ENCODE measurements at places on chromosomes 12 and 14.

DNA sequence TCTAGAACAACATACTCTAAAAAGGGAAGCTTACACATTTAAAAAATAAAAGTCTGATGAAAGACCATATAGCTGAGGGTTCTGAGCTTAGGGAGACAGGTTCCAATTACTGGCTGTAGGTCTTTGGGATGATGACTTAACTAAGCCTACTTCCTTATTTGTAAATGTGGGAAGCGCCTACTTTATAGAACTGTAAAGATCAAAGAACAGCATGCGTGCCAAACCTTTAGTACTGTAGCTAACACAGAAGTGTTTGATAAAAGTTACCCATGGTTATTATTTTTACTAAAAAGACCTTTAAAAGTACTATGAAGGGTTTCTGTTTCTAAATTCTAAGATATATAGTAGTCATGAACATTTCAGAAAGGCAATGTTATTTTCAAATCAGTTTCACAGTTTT is 35.7 kb downstream of the STK38L start:
- DNase-seq, result no peak

DNA sequence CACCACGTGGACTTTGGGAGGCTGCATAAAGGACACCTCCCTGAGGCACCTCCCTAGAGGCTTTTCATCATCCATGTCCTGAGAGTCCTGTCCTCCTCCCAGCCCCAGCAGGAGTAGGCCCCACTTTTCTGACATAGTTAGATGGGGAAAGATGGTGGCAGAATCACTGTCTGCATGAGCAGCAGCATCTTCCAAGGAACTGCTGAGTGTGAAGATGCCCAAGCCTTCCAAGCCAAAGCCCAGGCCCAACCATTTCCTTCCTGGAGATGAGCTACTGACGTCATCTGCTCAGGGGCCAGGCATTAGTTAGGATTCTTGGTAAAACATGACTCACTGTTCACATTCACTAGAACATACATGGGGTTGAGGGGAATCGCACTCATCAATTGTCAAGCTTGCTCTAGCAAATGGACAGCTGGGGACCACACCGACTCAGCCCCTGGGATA is 37.3 kb downstream of the VDR start:
- peak; percentile 65 for DNase-seq

DNA sequence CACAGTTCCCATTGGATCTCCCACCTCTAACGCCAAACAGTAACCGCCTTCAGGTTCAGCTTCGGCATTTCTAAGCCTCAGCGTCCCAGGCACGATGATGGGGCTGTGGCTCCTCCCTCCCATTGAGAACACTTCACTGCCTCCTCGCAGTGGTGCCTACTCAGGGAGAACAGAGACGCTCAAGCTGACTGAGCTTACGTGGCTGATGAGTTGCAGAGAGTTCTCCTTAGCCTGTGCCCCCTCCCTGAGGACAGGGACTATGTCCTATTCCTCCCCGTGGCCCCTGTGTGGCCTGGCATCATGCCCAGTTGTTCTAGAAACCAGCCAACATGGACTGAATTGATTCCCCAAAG is 87.0 kb downstream of the ITPK1 start:
- DNase-seq, result no peak

DNA sequence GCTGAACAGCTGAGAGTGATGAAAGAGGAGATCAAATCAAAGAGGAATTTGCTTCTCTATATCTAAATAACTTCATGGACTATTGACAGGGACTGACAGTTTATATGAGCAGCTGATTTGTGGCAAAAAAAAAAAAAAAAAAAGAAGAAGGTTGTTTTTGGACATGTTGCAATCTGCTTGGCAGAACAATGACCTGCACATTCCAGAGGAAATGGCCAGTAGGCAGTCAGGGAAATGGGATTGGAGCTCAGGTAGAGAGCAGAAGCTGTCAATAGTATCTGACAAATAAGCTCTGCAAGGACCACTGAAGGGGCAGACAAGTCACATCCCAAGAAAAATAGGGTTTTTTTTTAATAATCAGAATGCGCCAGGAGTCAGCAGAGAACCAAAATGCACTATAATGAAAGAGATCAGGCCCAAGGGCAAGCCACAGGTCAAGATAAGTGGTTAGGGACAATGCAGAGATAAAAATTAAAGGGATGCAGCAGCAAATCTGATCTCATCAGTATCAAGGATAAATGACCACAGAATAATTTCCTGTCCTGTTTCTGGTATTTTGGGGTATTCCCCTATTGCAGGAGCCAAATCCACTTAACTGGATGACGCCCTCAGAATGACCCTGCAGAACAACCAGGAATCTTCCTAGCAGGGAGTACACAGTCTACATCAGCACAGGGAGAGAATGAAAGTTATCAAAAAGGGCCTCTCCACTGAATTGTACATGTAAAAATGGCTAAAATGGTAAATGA is 22.6 kb upstream of the DUSP16 start:
- DNase-seq, result no peak

DNA sequence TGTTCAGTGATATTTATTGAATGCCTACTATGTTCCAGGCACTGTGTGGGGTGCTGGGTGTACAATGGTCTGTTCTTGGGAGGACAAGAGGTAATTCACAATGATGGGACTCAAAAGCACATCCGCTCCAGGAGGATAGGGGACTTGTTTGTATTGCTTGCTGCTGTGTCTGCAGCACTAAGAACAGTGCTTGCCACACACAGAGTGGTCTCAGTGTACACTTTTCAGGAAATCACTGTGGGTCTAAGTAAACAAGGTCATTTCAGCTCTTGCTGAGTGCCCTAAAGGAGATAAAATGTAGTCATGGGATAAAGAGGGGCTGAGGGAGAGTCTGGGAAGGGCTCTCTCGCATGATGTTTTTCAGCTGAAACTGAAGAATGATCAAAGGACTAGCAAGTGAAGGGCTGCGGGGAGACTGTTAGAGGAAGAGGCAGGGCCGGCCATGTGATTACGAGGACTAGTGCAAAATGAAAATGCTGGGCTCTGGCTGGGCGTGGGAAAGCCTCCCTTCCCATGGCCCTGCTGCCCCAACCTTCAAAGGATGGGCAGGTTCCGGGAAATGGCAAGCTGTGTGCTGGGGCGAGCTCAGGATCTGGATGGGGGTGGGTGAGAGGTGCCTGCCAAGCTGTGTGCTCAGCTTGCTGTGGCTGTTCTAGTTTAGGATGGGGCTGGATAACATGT is 39.1 kb downstream of the ADCK1 start:
- no peak for DNase-seq

- DNase-seq, result no peak
Observed at GRCh38 chr12:132587781-132588180, 22.6 kb downstream of the LRCOL1 start.

DNA sequence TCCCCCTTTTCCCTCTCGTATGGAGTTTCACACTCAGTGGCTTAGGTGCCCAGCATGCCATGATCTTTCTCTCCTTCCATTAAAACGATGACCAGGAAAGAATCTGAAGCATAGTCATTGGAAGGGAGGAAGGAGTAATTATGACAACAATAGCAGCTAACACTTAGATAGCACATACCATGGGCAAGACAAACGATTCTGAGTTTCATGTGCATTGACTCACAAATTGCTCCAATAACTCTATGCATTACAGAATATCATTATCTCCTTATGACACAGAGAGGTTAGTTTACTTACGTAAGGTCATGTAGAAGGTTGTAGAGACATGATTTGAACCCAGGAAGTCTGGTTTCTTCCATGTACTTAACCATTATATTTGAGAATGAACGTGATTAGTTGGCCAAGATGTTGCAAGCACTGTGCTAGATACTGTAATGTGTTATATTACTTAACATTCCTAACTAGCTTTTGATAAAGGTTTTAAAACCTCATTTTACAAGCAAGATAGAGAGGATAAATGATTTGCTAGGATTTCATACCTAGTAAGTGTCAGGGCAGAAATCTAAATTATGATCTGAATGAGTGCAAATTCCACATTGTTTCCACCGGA is 162.4 kb downstream of the CAND1 start:
- DNase-seq, result no peak

GRCh38 chr12:94205822-94206221 is 57.4 kb downstream of the PLXNC1 start:
- DNase-seq, result no peak

- no peak for DNase-seq
Observed at GRCh38 chr12:20140751-20141150, 227.6 kb upstream of the PDE3A start.

DNA sequence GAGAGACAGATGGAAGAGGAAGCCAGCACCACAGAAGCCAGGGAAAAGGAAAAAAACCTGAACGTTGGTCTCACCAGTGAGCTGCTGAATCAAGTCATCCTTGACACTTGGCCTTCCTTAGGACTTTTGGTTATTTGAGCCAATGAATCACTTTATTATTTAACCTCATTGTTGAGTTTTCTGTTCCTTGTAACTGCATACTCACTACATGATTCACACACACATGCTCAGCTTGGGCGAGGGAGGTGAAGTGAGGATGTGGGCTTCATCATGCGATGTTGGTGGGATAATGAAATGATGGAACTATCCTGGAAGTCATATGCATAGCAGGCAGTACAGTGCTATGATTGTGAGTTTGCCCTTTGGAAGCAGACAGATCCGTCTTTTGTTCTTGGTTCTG is 40.6 kb upstream of the RPH3A start:
- no peak for DNase-seq

GRCh38 chr12:17949558-17950141 is 140.3 kb downstream of the RERGL start:
- DNase-seq, result no peak

DNA sequence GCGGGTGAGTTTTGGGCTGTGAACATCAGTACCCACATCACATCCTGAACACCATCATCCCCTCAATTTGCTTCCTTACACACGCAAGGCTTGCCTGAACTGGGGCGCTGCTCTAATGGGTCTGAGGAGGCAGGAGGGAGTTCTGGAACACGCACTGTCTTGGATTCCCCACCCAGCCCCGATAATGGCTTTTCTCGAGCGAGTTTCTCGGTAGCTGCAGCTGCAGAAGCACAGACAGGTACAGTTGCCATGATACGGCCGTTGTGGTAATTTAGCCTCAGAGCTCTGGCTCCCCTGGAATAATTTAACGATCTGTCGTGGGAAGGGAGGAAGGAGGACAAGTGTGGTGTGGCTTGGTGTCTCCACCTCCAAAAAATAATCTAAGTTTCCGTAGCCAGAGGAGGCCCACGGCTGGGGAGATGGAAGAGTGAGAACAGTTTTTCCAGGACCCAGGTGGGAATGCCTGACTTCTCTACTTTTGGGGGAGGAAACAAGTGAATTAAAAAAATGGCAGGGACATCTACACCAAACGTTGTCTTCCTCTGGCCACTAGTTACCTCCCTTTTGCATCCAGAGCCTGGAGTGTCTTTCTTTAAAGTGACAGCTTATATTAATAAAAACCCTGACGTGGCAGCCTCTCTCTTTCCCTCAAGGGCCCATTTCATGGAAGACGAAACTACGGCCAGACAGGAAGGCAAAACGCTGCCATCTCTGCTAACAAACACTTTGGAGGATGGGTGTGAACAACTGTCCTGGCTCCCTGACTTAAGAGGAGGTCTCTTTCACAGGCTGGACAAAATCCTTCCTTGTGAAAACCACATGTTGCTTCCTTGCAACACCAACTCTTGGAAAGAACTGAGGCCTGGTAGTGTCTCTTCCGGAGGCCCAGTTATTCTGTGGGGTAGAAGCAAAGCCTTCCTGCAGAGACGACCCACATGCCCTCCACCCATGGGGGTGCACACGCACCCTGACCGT is 84.8 kb downstream of the RBM19 start:
- no peak for DNase-seq

GRCh38 chr12:9237286-9237685 is 29.1 kb upstream of the PZP start:
- no peak for DNase-seq

DNA sequence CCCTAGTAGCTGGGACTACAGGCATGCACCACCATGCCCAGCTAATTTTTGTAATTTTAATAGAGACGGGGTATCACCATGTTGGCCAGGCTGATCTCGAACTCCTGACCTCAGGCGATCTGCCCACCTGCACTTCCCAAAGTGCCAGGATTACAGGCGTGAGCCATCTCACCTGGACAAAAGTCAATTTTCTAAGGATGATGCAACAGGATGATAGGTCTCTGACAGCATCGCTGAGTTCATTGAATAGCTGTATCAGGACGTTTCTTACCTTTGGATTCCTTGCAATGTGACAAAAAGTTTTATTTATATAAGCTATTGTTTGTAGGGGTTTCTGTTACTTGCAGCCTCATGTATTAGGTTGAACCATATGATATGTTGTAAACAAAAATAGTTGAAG is 55.5 kb upstream of the PCED1B start:
- DNase-seq, result no peak

DNA sequence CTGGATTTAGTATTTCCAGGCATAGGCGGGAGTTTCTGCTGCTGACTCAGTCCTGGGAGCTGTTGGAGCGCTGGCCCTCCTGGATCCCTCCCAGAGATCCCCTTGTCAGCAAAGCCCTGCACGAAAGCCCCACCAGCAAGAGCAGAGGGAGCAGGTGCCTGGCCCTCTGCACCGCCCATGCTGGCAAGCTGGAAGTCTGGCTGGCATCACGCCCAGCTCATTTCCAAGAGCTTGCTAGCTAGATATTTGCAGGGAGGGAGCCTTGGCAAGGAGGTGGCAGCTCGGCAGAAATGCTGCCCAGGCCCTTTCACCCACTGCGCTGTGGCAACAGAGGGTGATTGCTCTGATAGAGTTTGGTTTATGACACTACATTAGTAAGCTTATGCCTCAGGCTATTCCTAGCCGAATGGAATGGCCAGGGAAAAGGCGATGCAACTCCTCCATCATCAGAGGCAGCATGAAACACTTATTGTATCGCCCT is 193.9 kb downstream of the EMP1 start:
- DNase-seq, result no peak

GRCh38 chr14:68089146-68089731 is 269.7 kb downstream of the RAD51B start:
- DNase-seq, result no peak

GRCh38 chr12:99957866-99958466 is 26.8 kb downstream of the ANKS1B start:
- DNase-seq, result no peak

DNA sequence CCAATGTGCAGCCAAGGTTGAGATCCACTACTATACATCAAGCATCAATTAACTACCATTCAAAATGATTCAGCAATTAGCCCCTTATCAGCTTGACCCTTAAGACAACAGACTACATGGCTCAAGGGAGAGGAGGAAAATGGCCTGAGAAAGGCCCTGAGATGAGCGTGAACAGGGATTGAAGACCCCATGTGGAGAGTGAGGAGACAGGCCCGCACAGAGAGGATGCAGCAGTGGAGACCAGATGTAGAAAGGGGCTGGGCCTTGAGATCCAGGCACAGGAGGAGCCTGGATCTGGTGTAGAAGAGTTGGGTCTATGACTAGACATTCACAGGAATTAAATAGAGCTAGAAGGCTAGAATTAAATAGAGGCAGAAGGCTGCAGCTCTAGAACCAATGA is 229.1 kb downstream of the MON2 start:
- no peak for DNase-seq

Measured in activated CD4-positive, alpha-beta T cell treated with anti-CD3 and anti-CD28 coated beads, Interleukin-2, amount 50 U/mL, for 48 hours (primary cell).